ENCODE measurements at places on chromosomes 2 and 18. TPM values are rescaled to one million over a fixed set of nuclear protein-coding genes. Genes with fewer than 3 reads are reported as not detected.

Gene GREB1
- 5.6 TPM for total RNA-seq

DNA sequence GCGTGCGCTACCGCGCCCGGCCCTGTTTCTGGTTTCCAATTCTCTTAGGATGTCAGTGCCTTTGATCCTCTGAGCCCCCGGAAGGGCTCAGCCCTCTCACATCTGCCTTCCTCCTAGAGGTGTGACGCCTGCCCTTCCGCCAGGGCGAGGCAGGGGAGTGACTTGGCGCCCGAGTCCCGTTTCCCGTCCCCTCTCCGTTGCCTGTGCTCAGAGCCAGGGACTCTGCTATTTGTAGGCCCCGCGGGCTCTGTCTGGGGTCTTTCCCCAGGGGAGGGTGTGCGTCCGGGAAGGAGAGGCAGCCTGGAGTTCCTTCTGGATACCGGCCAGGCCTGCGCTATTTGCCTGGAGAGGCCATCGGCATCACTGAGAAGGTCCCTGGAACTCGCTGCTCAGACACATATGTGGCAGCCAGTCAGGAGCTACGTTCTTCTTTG is 103.7 kb upstream of the TAF1B start:
- no peaks in the 10 kb centered on the region for H3K36me3 ChIP-seq
- no peak for DNase-seq
- no peaks in the 10 kb centered on the region for H3K27me3 ChIP-seq
- no peak overlapping the region for H3K4me3 ChIP-seq
- peak overlapping the region; percentile 10 for H3K27ac ChIP-seq

GRCh38 chr2:63734510-63734909 is 107.2 kb upstream of the UGP2 start:
- no peak for DNase-seq
- no peak overlapping the region for H3K27ac ChIP-seq
- peaks cover 22% of the 10 kb centered on the region for H3K4me1 ChIP-seq
- no peaks in the 10 kb centered on the region for H3K27me3 ChIP-seq

- DNase-seq, result no peak
- H3K27me3 ChIP-seq, result no peaks in the 10 kb centered on the region
- H3K36me3 ChIP-seq, result no peaks in the 10 kb centered on the region
- H3K4me1 ChIP-seq, result no peaks in the 10 kb centered on the region
These were observed 1.8 kb downstream of the DYSF start for GRCh38 chr2:71455011-71455740.

Gene CPO
- total RNA-seq, result 0.28 TPM

Gene CIB4
- 0.19 TPM for total RNA-seq

All from pancreas (tissue), 10 donors.